ENCODE measurements at places on chromosomes 1 and 21. TPM values are rescaled to one million over a fixed set of nuclear protein-coding genes. Genes with fewer than 3 reads are reported as not detected.
A peak's percentile ranks its signal among the peaks of the same experiment; 100 is the strongest.

Gene IFNGR2
- total RNA-seq: 65.6 TPM

Gene GPATCH3
- total RNA-seq: 6.9 TPM

Gene NES
- total RNA-seq: 8.0 TPM

Gene LRRC7
- total RNA-seq: under 0.01 TPM

Gene HSD11B1
- 5.9 TPM for total RNA-seq

Gene MATN1
- not detected for total RNA-seq

Gene C1orf115
- total RNA-seq: 6.6 TPM

Gene SLAMF7
- 1.8 TPM for total RNA-seq

Gene NEK2
- total RNA-seq: 3.8 TPM

Gene RGS18
- total RNA-seq: 0.53 TPM

Gene C8B
- not detected for total RNA-seq

Gene ILDR2
- total RNA-seq: 0.04 TPM

Gene TBX19
- total RNA-seq: 0.53 TPM

Gene HAPLN2
- total RNA-seq: not detected

Gene SLAMF9
- 0.99 TPM for total RNA-seq

Gene TMCC2
- total RNA-seq: 0.99 TPM

Gene DTL
- total RNA-seq: 2.0 TPM

Gene SOX13
- total RNA-seq: 10.1 TPM

GRCh38 chr1:218939095-218939494, 234.6 kb upstream of the LYPLAL1 start:
- no peak for DNase-seq

GRCh38 chr1:170032531-170033280, 41.8 kb downstream of the KIFAP3 start:
- DNase-seq: no peak

GRCh38 chr1:1347026-1347595, 2.1 kb downstream of the DVL1 start:
- no peak for DNase-seq

DNA sequence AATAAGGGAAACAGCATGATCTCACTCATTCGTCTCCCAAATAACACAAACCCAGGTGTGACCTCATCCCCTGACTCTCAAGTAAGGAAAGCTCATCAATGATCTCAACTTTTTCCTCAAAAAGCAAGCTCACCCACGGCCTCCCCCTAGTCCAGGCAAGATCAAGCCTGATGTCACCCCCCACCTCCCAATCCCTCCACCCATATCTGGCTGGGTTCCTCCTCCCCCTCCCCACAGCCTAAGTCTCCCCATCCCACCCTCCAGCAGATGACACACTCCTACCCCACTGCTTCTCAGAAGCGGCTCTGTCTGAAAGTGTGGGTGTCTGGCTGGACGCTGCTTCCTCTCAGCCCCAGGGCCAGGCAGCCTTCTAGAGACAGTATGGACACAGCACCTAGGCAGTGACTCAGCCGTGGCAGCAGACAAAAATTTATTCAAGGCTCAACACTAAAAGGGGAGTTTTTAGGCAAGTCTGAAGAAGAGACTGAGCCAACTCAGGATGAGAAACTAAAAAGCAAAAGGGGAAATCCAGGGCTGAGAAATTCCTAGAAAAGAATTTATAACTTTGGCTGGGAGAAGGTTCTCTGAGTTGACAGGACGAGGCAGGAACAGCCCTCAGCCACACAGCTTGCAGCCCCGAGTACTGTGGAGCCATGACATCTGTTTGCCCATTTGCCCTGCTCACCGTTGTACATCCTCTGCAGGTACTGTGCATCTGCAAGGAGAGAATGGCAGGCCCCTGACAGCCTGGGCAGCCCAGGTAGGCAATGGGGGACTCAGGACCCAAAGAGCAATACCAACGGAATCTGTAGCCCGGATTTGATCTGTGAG, 81.6 kb upstream of the LRRC8D start:
- DNase-seq: no peak

DNA sequence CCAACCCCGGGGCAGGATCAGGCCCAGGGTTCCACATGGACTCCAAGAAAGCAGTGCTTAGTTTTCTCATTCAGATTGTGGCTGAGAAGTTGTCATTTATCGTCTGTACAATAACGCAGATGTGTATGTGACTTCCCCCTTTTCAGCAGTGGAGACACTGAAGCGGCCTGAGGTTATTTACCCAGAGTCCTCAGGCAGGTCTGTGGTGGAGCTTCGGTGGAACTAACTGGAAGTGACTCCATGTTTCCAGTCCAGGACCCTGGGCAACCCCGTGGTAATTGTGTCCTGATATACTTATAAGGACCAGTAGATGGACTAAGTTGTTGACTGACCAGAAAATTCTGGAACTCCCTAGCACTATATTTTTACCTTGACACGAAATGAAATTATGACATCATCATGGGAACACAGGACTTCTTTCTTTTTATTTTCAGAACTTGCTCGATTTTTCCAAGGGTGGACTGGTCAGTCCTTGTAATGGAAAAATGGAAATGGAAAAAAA, 1.0 kb upstream of the IER5 start:
- no peak for DNase-seq

- DNase-seq: no peak
These were observed 17.0 kb downstream of the SNRPE start for GRCh38 chr1:203878422-203878821.

GRCh38 chr1:186286615-186287315, 88.3 kb downstream of the TPR start:
- DNase-seq: no peak

GRCh38 chr1:233113009-233113879, 162.8 kb downstream of the NTPCR start:
- peak; percentile 10 for DNase-seq

DNA sequence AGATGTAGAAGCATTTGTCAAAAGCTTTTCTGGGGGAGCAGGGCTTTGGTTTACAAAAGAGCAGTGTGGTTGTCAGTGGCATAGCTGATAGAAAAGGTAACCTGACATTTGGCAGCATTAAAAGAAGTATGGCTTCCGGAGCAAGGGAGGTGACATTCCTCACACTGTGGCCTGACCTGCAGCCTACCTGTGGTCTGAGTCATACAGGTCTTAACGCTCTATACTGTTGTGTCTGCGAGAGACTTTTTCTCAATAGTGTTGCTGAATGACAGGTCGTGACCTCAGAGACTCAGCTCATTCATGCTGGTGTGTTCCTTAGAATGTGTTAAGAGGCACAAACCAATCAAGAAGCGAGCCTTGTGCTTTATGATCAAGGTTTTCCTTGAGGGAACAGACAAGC, 19.3 kb downstream of the PHGDH start:
- no peak for DNase-seq

- no peak for DNase-seq
These were observed 12.4 kb downstream of the MX2 start for GRCh38 chr21:41374177-41374712.

GRCh38 chr1:100316622-100317021, 35.7 kb upstream of the CDC14A start:
- no peak for DNase-seq

GRCh38 chr1:67739361-67739760, 54.4 kb downstream of the GADD45A start:
- no peak for DNase-seq

- DNase-seq: no peak
These were observed 5.0 kb downstream of the LRRC71 start for GRCh38 chr1:156925154-156926010.

- no peak for DNase-seq
These were observed 200.2 kb downstream of the MRPL39 start for GRCh38 chr21:25406887-25407579.

- no peak for DNase-seq
These were observed 1.1 kb downstream of the ADIPOR1 start for GRCh38 chr1:202956969-202957368.

GRCh38 chr1:20992322-20993056, 184.2 kb downstream of the EIF4G3 start:
- no peak for DNase-seq

- DNase-seq: no peak
These were observed 1.0 kb downstream of the CDKN2C start for GRCh38 chr1:50970931-50971582.

DNA sequence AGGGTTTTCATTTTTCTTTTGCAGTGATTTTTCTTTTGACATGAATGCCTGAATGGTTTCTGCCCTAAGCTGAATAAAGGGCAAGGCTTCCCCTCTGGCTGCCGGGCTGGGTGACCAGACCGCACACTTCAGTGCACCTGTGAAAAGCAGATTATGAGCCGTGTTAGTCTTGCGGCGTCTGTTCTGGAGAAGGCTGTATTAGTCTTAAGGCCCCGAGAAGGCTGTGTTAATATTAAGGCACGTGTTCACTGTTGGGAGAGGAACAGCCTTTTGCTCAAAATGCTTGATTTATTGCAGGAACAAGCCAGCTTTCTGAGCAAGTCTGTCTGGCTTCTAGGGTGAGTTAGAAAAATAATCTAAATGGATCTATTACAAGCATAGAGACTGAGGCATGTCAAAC, 54.7 kb upstream of the DNAH14 start:
- DNase-seq: no peak

DNA sequence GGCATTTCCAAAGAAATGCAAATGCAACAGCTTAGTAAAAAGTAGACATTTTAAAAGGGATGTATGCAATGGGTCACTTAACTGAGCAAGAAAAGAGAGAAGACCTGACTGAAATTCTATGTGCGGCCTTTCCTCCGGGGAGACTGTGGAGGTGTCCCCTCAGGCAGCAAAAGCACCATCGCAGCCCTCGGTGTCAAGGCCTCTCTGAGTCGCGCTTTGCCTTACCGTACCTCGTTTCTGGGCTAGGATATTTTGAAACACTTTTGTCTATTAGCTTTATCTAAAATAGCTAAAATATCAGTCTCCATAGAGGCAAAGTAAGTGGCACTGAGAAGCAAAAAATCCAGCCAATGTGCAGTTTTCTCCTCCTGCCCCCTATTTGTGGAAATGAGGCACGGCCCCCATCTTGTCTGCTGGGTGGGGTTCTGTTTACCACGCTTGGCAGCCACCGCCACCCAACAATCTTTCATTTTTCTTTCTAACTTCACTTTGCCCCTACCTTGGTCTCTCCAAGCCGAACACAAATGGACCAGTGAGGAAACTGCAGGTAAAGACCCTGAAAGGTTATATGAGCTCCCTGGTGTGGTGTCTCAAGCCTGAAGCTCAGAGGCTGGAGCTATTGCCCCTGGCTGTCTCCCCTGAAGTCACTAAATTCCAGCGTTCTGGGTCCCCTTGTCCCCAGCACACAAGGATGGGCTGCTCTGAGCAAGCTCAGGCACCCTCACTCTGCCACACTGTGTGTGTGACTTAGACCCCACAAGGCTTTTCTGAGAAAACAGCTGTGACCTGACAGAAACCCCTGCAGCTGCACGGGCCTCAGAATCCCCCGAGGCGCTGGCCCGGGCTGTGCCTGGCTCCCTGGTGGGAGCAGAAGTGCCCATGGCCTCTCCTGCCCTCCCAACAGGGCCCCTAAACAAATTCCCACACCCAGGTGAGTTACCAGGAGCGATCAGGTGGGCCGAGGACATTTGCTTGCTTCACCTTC, 1.6 kb downstream of the CD247 start:
- DNase-seq: no peak

DNA sequence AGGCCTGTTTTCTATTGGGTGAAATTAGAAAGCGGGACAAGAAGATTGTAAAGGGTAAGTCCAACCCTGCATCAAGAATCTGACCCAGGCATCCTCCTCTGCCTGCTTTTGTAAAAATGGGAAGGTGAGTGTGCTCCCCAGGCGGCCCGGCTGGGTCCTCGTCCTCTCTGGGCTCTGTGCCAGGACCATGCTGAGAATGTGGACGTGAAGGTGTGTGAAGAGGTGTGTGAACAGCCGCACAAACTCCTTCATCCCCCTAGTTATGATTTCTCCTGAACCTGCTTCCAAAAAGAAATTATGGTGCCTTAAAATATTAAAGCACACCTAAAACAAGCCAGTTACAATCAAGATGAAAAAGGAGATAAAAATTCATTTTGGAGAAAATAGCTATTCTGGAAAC, 185.7 kb downstream of the IGSF21 start:
- no peak for DNase-seq

DNA sequence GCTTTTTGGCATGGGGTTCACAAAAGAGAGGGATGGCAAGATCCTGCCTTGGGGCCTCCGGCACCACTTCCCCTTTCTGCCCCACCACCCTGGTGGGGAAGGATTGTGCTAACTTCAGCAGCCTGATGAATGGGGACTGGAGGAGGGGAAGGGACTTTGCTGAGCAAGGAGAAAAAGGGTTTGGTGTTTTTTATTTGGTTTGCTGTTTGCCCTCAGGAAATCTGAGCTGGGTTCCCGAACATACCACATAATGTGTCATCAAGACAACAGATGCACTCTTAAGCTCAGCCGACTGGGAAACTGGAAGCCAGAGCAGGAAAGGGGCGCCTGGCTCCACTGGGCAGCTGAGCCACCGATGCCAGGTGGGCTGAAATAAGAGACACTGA, 19.8 kb downstream of the OLFML2B start:
- DNase-seq: no peak

- DNase-seq: no peak
These were observed 351.4 kb downstream of the NPHP4 start for GRCh38 chr1:5640845-5641244.

DNA sequence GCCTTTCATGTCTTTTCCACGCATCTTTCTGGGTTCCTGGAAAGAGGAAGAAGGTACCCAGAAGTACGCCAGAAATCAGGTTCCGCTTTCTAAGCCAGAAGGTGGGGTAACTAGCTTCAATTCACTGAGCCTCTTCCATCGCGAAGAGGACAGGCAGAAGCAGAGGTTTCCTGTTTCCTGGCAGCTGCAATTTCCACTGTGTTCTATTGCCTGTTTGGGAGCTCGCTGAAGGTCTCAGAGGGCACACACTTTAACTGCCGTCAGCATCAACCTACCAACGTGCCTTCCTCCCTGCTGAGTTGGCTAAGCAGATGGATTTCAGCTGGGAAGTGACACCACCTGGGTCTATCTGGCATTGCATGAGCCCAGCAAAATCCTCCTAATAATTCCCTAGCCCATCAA, 10.0 kb downstream of the NCF2 start:
- DNase-seq: no peak

- DNase-seq: no peak
These were observed 119.7 kb upstream of the ZNF648 start for GRCh38 chr1:182181167-182181572.

- no peak for DNase-seq
These were observed 98.3 kb upstream of the FGGY start for GRCh38 chr1:59198564-59198963.

DNA sequence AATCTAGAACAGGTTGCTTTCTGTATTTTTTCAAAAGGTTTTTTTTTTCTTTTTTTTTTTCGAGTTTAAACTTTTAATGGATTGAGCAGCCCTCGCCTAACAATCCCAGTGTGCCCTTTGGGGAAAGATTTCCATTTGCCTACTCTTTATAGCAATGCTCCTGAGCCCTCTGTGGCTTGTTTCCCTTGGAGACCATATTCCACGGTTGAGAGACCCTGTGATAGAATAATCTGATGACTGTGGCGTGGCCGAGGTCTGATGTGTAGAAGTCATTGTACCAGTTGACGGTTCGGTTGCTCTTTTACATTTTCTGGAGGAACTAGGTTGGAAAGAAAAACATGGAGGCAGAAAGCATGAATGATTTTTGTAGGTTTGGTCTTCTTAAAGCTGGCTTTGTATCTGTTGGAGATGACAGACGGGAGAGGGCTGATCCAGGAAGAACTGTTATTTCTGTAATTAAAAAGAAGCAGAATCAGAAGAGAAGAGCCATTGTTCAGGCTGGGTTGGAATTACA, 305.7 kb upstream of the NRIP1 start:
- DNase-seq: no peak

- DNase-seq: no peak
These were observed 5.8 kb downstream of the WNT3A start for GRCh38 chr1:228012555-228012954.

All from esophagus squamous epithelium (tissue), 5 donors.